ENCODE measurements at places on chromosomes 2 and 18.

GRCh38 chr2:235570256-235570655 lies 76.4 kb downstream of the AGAP1 start:
- DNase-seq: no peak

- DNase-seq: no peak
These were observed 82.3 kb downstream of the MYCN start for GRCh38 chr2:16022548-16023240.

DNA sequence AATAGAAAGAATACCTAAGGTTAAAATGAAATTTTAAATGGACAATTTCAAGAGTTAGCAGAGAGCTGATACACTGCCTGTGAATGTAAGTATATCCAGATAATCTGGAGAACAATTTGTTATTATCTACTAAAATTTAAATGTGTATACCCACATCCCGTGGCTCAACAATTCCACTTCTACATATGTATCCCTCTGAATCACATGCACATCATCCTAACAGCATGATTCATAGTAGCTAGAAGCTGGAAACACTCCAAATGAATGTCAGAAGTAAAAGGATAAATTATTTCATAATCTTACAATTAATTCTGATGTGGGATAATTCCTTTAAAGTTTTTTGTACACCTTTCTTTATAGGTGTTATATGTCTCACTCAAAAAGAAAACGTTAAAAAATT lies 87.9 kb downstream of the CNTNAP5 start:
- no peak for DNase-seq

DNA sequence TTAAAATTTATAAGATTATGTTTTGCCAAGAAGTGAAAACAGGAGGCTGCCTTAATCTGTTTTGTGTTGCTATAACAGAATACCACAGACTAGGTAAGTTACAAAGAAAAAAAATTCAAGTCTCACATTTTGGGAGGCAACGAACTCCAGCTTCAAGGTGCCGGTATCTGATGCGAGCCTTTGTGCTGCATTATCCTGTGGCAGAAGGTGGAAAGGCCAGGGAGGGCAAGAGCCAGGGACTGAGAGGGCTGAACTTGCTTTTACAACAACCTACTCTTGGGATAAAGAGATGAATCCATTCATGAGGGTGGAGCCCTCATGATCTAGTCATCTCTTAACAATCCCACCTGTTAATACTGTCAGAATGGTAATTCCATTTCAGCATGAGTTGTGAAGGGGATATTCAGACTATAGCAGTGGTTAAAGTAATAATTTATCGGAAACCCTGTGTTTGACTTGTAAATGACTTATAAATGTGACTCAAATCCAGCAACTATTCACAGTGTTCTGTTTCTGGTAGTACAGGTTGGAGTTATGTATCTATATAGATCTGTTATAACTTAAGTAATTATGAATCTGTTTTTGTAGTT lies 3.7 kb downstream of the MTX2 start:
- DNase-seq: no peak

- DNase-seq: no peak
These were observed 8.1 kb upstream of the TMEM200C start for GRCh38 chr18:5903386-5903785.

DNA sequence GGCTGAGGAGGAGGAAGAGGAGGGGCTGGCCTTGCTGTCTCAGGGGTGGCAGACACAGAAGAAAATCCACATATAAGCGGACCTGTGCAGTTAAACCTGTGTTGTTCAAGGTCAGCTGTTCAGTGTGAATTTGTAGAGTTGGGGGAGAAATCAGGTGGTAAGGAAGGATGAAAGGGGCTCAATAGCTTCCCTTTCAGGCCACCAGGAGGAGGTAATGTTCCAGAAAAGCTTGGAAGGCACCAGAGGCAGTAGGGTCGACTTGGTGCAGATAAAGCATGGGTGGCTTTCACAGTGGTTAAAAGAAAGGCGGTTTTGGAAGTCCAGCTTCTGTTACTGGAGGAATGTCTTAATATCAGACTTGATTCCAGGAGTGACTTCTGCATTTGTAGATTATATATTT lies 167.4 kb downstream of the THSD7B start:
- peak; percentile 22 for DNase-seq

- DNase-seq: no peak
These were observed 335 bp downstream of the HES6 start for GRCh38 chr2:238239543-238239862.

GRCh38 chr2:226767056-226767813 lies 32.4 kb downstream of the IRS1 start:
- no peak for DNase-seq

DNA sequence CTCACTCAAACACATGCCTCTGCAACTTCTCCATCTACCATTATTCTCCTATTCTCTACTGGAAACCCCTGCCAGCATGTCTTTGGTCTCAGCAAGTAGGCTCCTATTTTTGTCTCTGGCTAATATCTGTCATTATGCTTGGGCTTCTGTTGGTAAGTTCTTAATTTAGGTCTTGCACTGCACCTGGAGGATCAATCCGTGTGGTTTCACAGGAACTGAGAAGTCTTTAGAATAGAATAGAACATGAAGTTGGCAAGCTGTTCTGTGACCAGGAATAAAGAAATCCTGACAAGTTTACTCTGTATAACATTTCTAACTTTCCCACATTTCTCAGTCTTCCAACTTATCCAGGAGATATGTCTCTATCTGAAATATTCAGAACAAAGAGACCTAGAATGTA lies 219.5 kb upstream of the GYPC start:
- DNase-seq: no peak

DNA sequence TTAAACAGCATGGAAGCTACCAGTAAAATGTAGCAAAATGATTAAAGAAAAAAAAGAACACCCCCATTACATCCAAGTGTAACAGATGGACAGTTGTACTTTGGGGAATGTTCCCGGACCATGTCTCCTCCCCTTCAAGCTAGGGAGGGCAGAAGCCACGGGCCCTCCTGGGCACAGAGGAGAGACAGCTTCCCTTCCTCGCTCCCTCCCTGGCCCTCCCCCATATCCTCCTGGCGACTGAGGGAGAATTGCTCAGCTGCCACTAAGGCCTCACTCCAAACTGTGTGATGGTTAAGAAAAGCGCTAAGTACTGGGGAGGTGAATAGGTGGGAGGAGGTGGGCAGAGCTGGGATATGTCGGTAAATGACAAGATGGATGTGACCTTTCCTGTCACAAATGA lies 358.0 kb downstream of the HRH4 start:
- DNase-seq: no peak

DNA sequence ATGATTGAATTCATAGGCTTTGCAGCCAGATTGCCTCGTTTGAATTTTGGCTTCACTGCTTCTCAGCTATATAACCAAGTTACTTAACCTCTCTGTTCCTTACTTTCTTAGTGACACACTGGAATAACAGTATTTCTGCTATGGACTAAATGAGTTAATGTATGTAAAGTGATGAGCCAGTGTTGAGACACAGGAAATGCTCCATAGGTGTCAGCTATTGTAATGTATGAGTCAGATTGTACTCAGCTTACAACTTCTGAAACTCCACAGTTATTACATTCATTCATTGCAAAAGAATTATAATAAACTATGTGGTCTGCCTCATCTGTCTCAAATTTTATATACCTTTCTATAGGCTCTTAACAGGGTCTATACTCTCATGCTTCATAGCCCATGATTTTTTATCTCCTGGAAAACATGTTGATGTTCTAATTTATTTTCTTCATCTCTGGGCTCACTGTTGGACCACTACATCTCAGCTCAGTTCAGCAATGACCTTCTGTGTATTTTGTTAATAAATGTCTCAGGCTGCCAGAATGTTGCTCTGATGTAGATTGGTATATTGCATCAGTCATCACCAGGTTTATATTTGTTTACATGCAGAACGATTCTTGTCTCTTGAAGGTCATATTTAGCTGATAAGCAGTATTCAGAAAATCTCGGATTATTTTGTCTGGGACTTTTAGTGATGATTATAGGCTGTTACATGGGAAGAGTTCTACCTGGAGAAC lies 76.2 kb downstream of the MAP3K20 start:
- no peak for DNase-seq

DNA sequence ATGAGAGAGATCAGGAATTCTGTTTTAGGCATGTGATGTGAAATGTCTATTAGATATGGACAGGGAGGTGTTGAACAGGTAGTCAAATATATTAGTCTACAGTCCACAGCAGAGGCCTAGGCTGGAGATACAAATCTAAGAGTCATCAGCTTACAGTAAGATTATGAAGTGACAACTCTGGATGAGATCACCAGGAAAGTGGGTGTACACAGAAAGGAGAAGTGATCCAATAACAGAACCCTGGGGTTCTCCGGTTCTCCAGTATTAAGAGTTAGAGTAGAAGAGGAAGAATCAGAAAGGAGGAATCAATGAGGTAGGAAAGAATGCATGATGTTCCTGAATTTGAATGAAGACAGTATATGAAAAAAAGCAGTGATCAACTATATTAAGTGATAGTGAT lies 362.3 kb downstream of the FIGN start:
- no peak for DNase-seq

GRCh38 chr2:71465356-71465755 lies 12.0 kb downstream of the DYSF start:
- DNase-seq: no peak

DNA sequence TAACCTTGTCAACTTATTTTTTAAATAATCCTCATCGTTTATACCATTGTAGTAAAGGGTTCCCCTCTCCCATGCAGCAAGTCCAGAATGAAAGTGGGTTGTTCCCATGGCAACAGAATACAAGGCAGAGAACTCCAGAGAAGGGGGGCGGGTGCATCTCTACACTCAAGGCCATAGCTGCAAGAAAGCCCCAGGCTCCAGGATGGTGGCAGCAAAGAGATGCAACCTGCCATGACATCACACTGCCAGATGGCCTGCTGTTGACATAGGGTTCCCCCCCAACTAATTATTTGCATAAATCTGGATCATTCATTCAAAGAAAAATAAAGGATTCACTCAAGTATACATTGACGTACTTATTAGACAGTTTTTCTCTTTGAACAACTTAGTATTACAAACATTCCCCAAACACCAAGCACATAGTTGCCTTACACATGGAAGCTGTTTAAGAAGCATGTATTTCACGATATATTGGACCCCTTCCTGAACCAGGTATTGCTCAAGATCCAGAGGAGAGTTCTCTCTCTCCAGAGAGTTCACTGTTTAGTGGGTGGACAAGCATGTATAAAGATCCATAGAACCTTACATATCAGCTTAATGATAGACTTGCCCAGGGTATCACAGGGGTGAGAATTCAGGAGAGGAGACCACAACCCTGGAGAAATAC lies 87.4 kb upstream of the KLF7 start:
- DNase-seq: no peak

DNA sequence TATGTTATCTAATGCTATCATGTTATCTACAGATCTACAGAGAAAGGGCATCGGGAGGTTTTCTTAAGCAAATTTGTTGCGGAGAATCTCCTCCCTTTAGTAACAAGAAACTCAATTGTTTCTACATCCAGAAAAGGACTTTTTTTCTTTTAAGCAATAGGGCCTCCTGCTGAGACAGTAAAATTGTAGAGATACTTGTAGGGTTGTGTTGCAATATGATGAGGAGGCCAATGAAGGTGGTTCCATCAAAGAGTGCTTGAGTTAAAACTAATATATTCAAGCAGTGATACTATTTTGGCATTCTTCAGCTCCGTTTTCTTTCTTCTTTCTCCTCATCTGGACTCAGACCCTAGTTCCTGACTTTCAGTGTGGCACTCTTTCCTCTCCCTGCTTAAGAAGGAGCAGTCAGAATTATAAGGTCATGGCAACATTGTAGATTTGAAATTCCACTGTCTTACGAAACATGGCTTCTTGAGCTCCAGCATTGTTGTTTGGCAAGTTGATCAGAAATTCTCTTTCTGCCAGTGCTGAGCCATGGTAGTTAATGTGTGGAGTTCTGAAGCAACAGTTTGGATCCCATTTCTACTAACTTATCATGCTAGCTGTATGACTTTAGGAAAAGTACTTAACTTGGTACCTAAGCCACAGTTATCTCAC lies 202.0 kb upstream of the SLC14A2 start:
- no peak for DNase-seq

DNA sequence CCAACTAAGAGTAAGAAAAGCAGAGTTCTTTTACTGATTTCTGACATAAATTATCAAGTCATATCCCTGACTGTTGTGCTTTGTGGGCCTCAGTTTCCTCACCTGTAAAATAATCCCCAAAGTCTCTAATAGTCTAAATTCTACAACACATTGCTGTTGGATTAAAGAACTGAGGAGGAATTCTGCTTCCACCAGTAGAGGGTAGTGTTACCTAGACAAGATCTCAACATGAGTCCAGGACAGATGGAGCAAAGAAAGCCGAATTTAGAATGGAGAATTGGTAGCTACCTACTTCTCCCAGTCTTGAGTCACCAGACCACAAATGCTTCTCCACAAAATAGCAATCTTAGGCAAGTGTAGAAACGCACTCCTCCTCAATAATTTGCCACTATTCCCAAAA lies 462.5 kb upstream of the FSHR start:
- peak; percentile 0 for DNase-seq

DNA sequence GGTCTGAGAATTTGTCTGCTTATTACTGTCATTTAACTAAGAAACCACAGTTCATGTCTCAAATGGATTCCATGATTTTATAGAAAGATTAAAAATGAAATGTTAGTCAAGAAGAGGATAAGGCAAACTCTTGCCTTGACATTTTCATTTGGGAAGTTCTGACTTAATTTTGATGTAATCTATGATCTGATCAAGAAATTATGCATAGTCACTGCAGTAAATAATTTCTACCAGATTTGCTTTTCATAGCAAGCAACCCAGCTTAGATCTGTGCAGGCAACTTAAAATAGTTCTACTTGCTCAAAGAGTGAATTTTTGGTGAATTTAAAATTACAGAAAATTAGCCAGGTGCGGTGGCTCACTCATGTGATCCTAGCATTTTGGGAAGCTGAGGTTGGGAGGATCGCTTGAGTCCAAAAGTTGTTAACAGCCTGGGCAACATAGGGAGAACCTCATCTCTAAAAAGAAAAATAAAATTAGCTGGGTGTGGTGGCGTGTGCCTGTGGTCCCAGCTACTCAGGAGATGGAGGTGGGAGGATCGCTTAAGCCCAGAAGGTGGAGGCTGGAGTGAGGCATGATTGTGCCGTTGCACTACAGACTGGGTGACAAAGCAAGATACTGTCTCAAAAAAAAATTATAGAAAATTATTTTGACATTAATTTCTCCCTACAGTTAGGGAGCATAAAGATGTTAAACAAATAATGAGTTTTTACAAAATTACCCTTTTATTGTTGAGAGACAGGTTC lies 158.7 kb upstream of the MYO3B start:
- DNase-seq: no peak

DNA sequence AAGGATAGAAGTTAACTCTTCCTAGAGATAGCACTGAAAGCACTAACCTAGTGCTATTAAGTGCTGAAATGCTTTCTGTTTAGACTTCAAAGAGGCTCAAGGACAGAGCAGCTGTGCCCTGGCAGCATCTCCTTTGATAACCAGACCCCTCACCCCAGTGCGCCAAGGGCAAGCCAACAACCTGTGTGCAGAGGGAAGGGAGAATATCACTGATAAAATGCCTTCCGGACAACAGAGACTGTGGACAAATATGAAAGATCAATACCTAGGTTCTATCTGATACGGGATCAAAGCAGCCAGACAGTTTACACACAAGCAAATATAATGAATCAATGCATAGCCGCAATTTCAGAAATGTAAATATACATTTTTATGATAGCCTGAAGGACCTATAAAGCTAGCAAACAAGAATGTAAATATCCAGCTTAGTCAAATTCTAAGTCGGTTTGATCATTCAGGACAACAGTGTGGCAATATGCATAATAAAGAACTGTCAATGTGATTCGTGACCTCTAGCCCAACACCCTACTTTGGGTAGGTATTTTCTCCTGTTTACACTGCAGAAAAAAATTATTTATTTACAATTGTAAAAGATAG lies 91.8 kb upstream of the RFX8 start:
- no peak for DNase-seq

Data from myocyte (in vitro differentiated cells).